ENCODE measurements at places on chromosomes 11 and 22. TPM values are rescaled to one million over a fixed set of nuclear protein-coding genes. Genes with fewer than 3 reads are reported as not detected.

The SYTL2 gene
- 150 TPM for total RNA-seq

The RCOR2 gene
- 1.2 TPM for total RNA-seq

The ART1 gene
- total RNA-seq, result not detected

The ELMOD1 gene
- 0.31 TPM for total RNA-seq

The ANGPTL5 gene
- 0.46 TPM for total RNA-seq

The NRIP3 gene
- 0.63 TPM for total RNA-seq

The MS4A15 gene
- not detected for total RNA-seq

The ZP1 gene
- 0.23 TPM for total RNA-seq
